SIG-M5 (cell line): ENCODE measurements at places on chromosomes 11 and 22.

DNA sequence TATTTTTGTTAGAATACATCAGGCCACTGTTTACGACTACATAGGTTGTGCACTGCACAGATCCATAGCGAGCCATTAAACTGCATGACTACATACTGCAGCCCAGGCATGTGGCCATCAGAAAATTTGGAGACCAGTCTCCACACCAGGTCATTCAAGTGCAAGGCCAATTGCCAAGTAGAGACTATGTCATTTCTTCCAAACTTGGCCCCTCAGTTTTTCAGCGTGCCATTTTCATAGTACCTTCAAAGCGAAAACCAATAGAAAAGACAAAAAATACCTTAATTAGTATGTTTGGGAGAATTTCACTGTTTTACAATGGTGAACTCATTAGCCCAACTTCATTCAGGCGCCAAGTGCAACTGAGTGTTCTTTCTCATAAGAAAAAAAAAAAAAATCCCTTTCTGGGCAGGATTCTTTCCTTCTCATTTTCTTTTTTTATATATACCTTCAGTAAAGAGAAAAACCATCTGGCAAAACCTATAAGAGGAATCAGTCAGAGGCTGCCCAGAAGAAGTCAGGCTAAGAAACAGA, 30.4 kb downstream of the PAMR1 start:
- DNase-seq = no peak

GRCh38 chr11:66146074-66146473, 76.0 kb downstream of the PACS1 start:
- DNase-seq = no peak

GRCh38 chr11:114354076-114354475, 46.2 kb downstream of the C11orf71 start:
- no peak for DNase-seq

- DNase-seq = no peak
Observed at GRCh38 chr11:113876074-113876797, 864 bp upstream of the USP28 start.

DNA sequence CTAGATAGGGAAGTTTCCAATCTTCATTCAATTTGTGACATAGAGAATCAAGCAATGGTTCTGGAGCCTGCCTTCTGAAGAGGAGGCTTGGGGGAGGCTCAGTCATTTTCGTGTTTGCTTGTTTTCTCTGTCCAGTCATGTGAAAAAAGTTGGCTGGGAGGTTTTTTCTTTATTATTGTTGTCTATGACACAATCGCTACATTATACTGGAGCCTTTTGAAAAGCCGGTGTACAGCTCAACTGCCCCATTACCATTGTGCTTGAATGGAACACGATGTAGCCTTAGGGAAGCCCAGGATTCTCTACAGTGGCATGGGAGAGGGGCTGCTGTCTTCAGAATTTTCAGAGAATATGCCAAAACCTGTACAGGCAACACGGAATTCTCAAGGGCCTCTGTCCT, 57.9 kb upstream of the NCAM1 start:
- DNase-seq = no peak

- no peak for DNase-seq
Observed at GRCh38 chr11:100010393-100010792, 676.7 kb upstream of the ARHGAP42 start.

DNA sequence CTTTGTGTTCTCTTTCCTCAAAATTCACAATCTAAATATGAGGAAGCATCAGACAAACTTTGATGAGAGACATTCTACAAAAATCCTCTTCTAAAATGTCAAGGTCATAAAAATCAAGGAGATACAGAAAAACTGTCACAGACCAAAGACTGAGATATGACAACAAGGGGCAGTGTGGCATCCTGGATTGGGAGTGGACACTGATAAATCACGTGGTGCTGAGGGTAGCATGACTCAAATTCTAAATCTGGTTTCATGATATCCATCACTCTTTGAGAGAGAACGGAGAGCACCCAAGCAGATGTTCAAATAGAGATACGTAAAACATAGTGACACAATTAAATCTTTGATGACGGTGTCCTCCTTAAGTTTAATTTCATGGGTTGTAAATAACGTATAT, 13.0 kb upstream of the CARD18 start:
- DNase-seq = no peak

GRCh38 chr22:27882507-27883290, 36.4 kb downstream of the PITPNB start:
- DNase-seq = no peak

DNA sequence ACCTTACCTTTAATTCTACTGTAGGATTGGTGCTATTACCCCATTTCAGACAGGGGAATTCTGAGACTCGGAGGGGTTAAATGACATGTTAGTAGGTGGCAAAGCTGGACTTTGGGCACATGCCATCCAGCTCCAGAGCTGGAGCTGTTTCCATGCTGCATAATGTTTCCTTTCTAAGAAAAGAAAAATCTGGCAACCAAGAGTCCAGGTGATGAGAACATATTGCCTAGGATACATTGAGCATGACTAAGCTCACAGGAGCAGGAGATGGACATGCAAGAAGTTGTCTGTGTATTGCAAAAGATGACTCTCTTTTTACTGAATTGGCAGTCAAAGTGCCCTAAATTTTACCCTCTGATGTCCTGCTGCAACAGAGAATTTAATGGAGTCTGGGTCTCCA, 150.8 kb upstream of the SYT13 start:
- no peak for DNase-seq

GRCh38 chr11:16867097-16867496, 128.7 kb downstream of the C11orf58 start:
- no peak for DNase-seq

DNA sequence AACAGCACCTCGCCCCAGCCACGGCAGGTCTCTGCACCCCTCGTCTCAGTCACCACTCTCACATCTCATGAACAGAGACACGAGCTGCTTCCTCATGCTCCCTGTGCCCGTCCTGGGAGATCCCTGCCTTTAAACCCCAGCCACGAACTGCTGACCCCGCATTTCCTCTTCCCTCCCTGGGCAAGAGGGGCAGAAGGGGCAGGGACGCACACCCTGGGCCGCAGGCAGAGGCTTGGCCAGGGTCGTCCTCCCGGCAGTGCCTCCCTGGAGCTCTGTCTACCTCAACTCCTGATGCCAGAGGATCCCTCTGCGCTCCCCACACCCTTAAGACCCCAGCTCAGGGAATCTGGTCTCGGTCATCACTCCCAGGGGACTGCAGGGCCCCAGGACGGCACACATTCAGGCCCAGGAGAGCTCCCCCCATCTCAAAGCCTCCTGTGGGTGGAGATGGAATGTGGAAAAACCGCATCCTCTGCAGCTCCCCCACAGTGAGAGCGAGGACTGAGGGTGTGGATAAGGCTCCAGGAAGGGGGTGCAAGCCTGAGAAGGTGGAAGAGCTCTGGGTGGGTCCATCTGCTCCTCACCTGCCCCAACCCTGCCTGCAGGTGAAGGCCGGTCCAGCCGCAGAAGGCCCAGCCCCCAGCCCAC, 1.2 kb downstream of the BID start:
- DNase-seq = no peak

DNA sequence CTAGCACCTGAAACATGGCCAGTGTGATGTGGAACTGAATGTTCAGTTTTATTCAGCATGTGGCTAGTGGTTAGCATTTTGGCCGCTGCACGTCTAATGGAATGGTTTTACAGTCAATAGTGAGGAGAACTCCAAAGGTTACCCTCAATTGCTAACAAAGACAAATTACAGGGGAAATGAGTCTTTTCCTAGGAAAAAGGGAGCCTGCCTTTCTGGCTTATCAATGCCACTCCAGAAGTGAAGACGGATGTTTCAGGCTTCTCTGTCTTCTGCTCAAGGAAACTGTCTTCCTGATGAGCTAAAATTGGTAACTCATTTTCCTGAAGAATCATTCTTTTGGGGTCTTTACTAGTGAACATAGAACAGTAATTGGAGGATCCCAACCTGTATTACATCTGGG, 84.3 kb upstream of the CRTAM start:
- no peak for DNase-seq

GRCh38 chr11:85941380-85941973, 86.3 kb downstream of the CCDC83 start:
- no peak for DNase-seq

DNA sequence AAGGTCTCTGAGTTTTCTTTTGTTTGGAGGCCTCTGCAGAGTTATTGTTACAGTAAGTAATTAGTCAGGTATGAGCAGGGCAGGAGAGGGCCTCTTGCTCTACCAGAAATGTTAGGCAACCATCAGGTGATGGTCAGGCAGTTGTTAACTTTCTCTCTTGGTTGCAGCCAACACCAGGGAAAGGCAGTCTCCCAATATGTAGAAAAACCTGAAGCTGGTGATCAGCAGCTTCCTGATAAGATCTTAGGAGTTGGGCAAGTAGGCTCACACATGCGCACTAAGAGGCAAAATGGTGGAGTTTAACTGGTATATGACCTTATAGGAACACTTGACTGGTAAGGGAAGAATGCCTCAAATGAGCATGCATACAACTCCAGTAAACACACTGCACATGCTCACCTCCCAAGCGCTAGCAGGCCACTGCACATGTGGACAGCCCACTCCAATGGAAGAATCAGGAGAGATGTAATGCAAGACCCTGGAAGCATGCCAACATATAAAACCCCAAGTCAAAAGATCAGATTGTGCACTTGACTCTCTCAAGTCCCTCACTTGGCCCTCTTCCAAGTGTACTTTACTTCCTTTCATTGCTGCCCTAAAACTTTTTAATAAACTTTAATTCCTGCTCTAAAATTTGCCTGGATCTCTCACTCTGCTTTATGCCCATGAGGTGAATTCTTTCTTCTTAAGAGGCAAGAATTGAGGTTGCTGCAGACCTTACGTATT, 23.7 kb upstream of the SLC35F2 start:
- DNase-seq = no peak

GRCh38 chr11:1033016-1033798, 3.3 kb downstream of the MUC6 start:
- no peak for DNase-seq

- no peak for DNase-seq
Observed at GRCh38 chr11:126488591-126489370, 133.3 kb downstream of the ST3GAL4 start.

DNA sequence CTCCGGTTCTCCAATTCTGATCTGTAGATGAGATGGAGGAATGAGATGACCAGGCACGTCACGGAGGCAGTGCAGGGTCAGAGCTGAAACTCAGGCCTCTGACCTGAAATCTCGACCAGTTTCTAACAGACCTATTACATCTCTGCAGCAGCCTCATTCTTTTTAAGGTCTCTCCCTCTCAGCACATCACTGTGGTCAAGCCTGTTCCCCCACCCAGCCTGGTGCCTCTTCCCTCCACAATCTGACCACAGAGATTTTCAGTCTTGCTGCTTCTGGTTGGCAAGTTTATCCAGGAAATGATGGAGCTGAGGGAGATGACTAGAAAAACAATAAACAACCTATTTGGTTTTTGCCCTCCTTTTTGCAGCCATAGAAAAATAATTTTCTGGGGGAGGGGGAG, 9.5 kb downstream of the GRAMD1B start:
- DNase-seq = no peak

- DNase-seq = no peak
Observed at GRCh38 chr11:34836958-34837856, 79.0 kb downstream of the APIP start.

- DNase-seq = no peak
Observed at GRCh38 chr11:2752923-2753322, 53.1 kb upstream of the KCNQ1OT1 start.

- no peak for DNase-seq
Observed at GRCh38 chr11:23995891-23996290, 501.0 kb upstream of the LUZP2 start.

DNA sequence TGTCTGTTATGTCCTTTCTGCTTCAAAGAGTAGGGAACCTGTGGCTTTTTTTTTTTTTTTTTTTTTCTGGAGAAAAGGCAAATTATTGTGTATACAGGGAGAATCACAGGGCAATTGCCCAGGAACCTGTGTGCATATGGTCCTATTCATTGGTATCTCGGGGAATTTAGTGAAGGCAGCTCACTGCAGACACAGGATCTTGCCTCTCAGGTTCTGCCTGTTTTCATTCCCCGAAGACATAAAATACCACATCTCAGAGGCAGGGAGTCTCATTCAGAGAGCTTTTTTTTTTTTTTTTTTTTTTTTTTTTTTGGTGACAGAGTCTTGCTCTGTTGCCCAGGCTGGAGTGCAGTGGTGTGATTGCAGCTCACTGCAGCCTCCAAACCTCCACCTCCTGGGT, 88.3 kb downstream of the OSBP2 start:
- no peak for DNase-seq

- DNase-seq = no peak
Observed at GRCh38 chr11:23540101-23540561, 679.9 kb upstream of the CCDC179 start.

- no peak for DNase-seq
Observed at GRCh38 chr11:11211186-11211585, 141.9 kb downstream of the CSNK2A3 start.

DNA sequence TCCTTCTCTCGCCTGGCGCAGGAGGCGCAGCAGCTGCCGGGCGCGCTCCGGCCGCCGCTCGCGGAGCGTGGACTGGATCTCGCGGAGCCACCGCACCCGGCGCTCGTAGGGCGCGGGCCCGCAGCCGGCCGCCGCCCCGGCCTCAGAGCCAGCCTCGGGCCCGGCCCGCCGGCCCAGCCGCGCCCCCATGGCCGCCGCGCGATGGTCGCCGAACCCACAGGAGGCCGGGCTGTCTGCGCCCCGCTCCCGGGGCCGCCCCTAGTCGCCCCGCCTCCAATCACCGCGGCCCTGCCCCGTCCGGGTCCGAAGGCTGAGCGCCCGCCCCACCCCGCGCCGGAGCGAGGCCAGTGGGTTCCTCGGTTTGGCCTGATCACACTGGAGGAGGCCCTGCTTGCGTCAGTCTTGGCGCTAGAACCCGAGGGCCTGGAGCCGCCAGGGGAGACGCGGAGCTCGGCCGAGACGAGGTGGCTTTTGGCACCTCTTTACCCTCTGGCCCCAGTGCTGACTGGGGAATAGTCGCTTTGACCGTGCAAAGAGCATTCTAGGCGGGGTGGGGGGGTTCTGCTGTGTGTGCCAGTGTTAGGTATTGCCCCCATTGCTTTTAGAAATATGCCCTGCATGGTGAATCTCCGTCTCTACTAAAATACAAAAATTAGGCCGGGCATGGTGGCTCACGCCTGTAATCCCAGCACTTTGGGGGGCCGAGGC, at the start of gene LRRC75B:
Gene LRRC75B, minus strand, starts transcription at position 223 of the 708 bp plus-strand sequence. Its CDS starts 34 bp downstream, at position 189.
- no peak for DNase-seq
